Umbilical cord (tissue), 2 donors: ENCODE measurements at places on chromosomes 12 and 14. TPM values are rescaled to one million over a fixed set of nuclear protein-coding genes. Genes with fewer than 3 reads are reported as not detected.

Gene RNASE3
- total RNA-seq = 0.96 TPM

Gene ARID4A
- 30.1 TPM for total RNA-seq

Gene APOF
- 2.2 TPM for total RNA-seq

Gene SIX1
- 1.2 TPM for total RNA-seq

Gene KCNA5
- total RNA-seq = 10.6 TPM

Gene ACRBP
- total RNA-seq = 2.9 TPM

Gene MGAT4C
- total RNA-seq = 11.6 TPM

DNA sequence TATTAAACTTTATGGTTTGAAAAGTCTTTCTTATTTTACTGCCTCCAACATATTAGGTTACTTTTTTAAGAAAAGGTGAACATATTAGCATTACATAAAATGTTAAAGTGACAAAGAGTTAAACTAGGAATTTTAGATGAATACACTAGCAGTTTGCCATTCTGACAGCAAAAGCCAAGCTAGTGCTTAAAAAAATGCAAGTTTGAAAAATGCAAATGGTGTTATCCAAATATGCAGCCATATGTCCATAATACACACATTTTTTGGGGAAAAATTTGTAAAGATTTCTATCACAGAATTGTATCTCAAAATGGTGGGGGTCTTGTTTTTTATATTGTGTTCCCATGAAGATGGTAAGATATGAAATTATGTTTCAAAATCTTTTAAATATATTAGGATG, 466.1 kb downstream of the FOXG1 start:
- DNase-seq = no peak

GRCh38 chr12:124440031-124440626, 127.3 kb downstream of the NCOR2 start:
- DNase-seq = no peak

GRCh38 chr14:85934123-85934885, 404.4 kb downstream of the FLRT2 start:
- DNase-seq = no peak

- no peak for DNase-seq
Observed at GRCh38 chr12:6145564-6145963, 21.1 kb upstream of the VWF start.

DNA sequence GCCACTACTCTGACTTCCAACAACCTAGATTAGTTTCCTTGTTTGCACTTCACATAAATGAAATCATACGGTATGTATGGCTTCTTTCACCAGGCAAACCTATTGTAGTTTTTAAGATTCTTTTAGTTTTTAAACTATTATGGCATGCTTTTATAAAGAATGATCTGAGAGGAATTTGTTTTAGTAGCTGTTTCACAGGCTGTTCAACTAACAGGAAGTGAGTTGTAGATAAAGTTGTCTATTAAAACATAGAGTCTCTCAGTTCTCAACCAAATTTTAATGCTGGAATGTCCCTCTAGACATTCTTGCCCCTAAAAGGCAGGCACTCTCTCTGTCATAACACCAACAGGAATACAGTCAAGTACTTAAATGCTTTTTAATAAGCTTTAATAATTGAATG, 102.7 kb upstream of the DACT1 start:
- DNase-seq = peak; percentile 51

- peak; percentile 5 for DNase-seq
Observed at GRCh38 chr12:99130808-99131553, 485.9 kb downstream of the APAF1 start.

DNA sequence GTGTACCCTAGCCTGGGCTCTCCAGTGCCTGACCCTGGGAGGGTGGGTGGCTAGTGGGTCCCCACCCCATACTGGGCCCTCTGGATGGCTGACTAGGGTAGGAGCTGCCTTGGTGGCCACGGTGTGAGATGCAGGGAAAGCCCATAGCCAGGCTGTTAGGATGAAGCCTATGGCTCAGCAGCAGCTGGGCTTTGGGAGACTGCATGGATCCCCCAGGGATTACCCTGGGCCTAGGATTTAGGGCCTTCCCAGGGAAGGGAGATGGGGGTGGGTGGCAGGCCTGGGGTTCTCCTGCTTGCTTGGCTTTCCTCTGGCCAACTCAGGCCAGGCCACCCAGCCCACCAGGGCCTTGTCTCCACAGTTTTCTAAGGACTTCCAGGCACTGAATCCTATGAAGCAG, 6.3 kb downstream of the GSTZ1 start:
- no peak for DNase-seq

DNA sequence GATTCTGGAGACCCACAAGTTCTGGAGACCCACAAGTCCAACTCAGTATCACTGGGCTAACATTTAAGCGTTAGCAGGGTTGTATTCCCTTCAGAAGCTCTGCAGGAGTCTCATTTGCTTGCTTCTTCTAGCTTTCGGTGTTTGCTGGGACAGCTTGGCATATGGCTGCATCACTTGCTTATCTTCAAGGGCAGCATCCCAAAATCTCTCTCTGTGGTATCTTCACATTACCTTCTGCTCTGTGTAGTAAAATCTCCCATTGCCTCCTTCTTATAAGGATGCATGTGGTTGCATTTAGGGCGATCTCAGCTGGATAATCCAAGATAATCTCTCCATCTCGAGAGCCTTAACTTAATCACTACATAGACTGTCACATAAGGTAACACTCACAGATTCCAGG, 7.3 kb upstream of the CNTN1 start:
- no peak for DNase-seq

- DNase-seq = peak; percentile 77
Observed at GRCh38 chr12:52903855-52904508, 894 bp downstream of the KRT8 start.

DNA sequence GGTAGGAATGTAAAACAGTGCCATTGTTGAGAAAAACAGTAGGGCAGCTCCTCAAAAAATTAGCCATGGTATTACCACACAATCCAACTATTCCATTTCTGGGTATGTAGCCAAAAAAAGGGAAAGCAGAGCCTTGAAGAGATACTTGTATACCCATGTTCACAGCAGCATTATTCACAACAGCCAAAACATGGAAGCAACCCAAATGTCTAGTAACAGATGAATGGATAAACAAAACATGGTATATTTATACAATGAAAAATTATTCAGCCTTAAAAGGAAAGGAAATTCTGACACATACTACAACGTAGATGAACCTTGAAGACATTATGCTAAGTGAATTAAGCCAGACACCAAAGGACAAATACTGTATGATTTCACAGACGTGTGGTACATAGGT, 67.6 kb upstream of the GNG2 start:
- DNase-seq = no peak

GRCh38 chr12:29146196-29146595, 2.9 kb upstream of the FAR2 start:
- no peak for DNase-seq

GRCh38 chr12:2411616-2412304, 359.0 kb downstream of the CACNA1C start:
- peak; percentile 76 for DNase-seq

- no peak for DNase-seq
Observed at GRCh38 chr14:72638021-72638420, 255.9 kb downstream of the DPF3 start.

DNA sequence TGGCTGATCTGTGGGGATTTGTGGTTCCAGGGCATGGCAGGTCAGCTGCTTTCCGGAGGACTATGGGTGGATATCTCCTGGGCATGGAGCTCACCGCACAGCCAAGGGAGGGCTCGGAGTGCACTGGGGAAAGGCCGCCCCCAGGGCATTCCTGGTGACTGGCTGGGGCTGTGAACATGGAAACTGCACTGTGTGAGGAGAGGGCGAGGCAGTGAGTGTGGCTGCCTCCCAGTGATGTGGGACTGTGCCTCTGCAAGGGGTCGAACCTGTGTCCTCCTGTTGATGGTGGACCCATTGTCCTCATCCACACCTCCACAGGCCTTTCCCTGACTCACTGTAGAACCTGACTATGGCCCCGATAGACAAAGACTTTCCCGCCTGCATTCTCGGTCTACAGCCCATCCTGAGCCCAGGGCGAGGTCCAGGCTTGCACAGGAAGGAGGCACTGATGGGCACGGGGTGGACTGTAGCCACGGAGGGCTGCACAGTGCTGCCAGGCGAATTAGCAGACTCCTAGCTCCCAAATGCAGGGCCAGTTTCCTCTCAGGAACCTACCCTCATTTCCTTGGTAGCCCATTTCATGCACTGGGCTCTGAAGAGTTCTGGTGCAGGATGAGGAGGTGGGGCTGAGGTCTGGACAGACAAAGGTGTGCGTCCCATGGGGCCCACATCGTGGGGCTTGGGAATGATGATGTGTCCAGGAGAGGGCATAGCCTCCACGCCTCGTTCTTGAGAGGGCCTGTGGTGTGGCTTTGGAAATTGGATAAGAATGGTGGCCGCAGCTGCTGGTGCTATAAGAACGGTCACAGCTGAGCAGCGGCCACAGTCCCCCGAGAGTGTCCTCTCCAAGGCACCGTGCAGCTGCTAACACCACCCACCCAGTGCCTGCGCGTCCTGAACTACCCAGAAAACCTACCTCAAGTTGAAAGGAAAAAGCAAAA, 415.1 kb downstream of the TMEM121 start:
- DNase-seq = no peak

GRCh38 chr14:65159281-65160062, 57.2 kb upstream of the MAX start:
- DNase-seq = peak; percentile 40

DNA sequence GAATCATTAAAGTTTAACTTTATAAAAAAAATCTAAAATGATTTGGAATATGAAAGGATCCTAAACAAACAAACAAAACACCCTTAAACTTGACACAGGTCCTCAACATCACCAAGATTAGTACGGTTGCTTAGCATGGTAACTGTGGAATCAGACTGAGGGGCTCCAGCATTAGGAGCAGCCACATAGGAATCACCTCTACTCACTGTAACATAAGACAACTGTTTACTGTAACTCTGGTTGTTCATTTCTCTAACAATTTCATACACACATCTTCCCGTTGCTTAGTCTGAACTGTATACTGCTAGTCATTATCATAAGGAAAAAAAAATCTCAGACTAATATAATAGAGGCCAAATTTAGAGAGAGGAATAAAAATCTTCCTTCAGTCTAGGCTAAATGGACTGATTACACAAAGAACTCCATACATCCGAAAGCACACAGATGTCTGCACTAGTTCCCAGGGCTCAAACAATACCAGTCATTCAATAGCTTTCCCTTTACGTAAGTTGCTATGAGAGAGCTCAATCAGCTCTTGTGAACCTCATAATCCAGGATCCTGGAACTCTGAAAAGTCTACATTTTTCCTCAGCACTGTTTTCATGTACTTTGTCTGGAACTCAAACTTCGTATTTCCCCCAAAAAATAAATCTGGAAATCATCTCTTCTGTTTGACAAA, 26.0 kb downstream of the LRP6 start:
- DNase-seq = peak; percentile 59

GRCh38 chr14:94756310-94756882, 13.5 kb downstream of the GSC start:
- no peak for DNase-seq

DNA sequence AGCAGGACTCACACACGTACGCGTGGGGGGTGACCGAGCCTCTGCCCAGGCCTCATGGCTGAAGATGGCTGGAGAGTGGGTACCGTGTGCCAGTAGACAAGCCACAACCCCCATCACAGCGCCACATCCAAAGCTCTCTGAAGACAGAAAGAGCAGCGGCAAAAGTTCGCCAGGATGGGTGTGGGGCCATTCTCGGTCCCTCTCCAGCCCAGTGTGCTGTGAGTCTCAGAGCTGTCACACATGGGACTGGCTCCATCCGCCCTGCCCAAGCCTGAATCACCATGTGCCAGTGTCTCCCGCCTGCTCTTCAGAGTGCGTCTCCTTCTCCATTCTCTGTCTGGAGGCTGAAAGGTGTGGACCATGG, 5.7 kb downstream of the TMEM179 start:
- no peak for DNase-seq

GRCh38 chr12:53871367-53871766, 67.3 kb upstream of the HOXC13 start:
- DNase-seq = peak; percentile 3

GRCh38 chr12:52826611-52827498, 7.3 kb downstream of the KRT79 start:
- no peak for DNase-seq

GRCh38 chr14:76710056-76711010, 50.9 kb upstream of the VASH1 start:
- DNase-seq = peak; percentile 61

DNA sequence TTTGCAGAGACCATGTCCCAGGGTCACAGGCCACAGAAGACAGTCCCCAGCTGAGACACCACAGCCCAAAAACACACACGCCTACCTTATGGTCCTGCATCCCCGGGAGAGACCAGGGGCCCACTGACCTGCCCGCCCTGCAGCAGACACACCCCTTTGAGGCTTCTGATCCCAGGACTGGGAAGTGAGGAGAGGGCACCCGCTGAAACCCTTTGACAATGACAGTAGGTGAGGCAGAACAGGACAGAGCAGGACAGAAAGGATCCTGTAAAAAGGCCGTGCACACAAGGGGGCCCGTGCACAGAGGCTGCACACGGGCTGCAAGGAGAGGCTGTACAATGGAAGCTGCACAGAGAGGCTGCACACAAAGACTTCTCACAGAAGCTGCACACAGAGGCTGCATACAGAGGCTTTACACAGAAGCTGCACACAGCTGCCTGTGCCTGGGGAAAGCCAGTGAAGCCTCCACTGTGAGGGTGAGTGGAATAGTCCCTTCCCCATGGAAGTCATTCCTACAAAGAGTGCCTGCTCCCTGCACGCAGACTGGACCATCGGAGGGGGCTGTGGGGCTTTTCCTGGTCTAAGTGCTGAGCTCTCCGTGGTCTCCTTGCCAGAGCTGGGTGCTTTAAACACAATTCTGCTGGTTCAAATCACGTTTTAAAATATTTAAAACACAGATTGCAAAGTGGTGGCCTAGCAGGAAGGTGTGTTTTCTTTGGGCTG, 16.6 kb upstream of the SFSWAP start:
- DNase-seq = no peak

GRCh38 chr12:71356569-71356968, 83.0 kb upstream of the LGR5 start:
- no peak for DNase-seq

GRCh38 chr12:2244013-2244861, 191.4 kb downstream of the CACNA1C start:
- DNase-seq = peak; percentile 73

- DNase-seq = no peak
Observed at GRCh38 chr12:19927661-19928060, 440.7 kb upstream of the PDE3A start.

- DNase-seq = no peak
Observed at GRCh38 chr12:12081836-12082497, 11.2 kb downstream of the BCL2L14 start.

- DNase-seq = no peak
Observed at GRCh38 chr12:30853561-30854133, 72.9 kb upstream of the TSPAN11 start.

DNA sequence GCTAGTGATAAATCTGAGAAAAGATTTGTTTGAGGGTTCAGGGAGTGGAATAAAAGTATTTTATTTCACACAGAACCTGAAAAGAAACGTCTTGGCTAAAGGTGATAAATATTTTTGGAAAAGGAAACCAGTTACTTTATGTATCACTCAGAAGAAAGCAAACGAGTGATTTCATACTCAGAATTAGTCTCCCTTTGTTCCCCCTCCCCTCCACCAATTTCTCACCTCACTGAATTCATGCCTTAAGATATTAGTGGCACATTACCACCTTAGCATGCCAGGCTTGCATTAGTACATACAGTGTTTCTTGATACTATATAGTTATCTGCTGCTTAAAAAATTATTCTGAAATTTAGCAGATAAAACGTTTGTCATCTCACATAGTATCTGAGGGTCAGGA, 28.2 kb downstream of the G2E3 start:
- no peak for DNase-seq
